ENCODE measurements at places on chromosomes 4 and X.

DNA sequence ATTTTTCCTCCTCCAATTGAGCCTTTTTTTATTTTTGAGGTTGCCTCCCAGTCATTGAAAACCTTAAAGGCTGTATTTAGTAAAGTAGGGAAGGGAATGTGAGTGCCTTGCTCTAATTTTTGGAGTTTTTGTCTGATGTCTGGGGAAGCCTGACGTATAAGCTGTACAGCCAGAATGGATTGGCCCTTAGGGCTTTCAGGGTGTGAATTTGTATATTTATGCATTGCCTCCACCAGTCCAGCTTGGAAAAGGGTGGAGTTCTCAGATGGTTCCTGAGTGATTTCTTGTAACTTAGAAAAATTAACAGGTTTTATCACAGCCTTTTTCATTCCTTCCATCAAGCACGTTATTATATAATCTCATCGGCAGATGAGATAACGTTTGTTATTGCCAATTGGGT is 8.6 kb upstream of the IL9R start:
- no peaks in the 10 kb centered on the region for H3K4me1 ChIP-seq
- H3K4me3 ChIP-seq, result no peak overlapping the region
- H3K36me3 ChIP-seq, result no peaks in the 10 kb centered on the region

- H3K27me3 ChIP-seq, result no peaks in the 10 kb centered on the region
- H3K4me3 ChIP-seq, result peak overlapping the region; percentile 67
- peak overlapping the region; percentile 13 for H3K27ac ChIP-seq
- peaks cover 50% of the 10 kb centered on the region for H3K4me1 ChIP-seq
- peaks cover 5% of the 10 kb centered on the region for H3K36me3 ChIP-seq
- DNase-seq, result no peak
These were observed 8.1 kb downstream of the GAB1 start for GRCh38 chr4:143344774-143345173.

DNA sequence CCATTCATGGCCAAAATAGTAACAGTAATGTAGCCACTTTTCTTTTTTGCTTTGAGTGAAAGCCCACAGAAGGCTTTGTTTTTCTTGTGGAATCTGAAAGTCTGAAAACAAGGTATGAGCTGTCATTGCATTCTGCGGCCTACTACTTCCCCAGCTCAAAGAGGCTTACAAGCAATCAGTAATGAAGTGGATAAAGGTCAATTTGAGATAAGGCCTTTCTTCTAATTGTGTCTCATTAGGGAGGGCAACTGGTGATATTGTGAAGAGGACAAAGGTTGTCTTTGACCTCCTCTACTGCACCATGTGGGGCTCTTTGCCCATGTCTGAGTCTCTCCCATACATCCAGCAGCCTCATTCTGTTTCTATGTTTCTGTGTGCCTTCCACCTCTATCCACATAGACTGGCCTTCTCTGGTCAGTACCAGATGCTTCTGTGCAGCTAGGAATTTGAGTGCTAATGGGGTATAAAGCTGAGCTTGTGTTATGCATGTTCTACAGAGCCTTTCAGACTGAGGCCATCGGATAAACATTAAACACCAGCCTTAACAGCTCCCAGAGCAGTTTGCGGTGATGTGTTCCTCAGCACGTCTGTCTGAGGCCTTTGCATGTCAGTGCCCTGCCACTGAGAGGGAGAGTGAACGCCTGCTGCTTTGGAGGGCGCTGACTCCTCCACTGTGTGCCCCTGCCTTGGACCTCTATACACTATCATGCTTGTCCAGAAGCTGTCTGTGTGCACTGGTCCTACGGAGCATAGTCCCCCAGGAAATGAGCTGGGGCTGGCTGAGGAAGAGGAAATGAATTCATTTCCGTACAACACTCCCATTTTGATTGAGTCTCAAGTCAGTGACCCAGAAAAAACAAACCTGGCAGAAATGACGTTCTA is 80.2 kb downstream of the SH2D1A start:
- no peak overlapping the region for H3K4me3 ChIP-seq
- no peaks in the 10 kb centered on the region for H3K27me3 ChIP-seq
- peaks cover 13% of the 10 kb centered on the region for H3K4me1 ChIP-seq
- DNase-seq, result no peak
- H3K36me3 ChIP-seq, result peaks cover 5% of the 10 kb centered on the region

DNA sequence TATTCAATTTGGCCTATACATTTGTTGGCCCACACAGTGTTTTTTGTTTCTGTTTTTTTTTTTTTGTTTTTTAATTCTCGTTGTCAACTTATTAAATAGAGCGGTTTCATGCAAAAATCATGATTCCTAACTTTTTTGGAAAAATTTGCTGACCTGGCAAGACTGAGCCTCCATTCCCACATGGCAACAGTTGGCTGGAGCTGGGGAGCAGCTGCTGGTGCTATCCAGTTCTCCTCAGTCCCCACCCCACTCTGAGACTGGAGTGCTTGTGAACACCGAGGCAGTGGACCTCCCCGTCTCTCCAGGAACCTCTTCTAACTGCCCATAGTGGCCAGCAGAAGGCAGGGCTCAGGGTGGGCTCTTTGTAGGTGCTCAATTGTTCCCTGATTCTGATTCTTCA is 95.7 kb upstream of the OTUD4 start:
- H3K4me3 ChIP-seq, result no peak overlapping the region
- no peaks in the 10 kb centered on the region for H3K36me3 ChIP-seq
- H3K27me3 ChIP-seq, result no peaks in the 10 kb centered on the region
- no peak for DNase-seq
- H3K27ac ChIP-seq, result no peak overlapping the region

GRCh38 chrX:44927398-44927797 is 54.4 kb downstream of the KDM6A start:
- H3K27me3 ChIP-seq, result no peaks in the 10 kb centered on the region
- DNase-seq, result no peak
- peaks cover 5% of the 10 kb centered on the region for H3K4me1 ChIP-seq
- no peak overlapping the region for H3K4me3 ChIP-seq
- peaks cover 11% of the 10 kb centered on the region for H3K36me3 ChIP-seq
- H3K27ac ChIP-seq, result no peak overlapping the region

Data from neural crest cell (in vitro differentiated cells).